Large intestine (tissue), 12 donors: ENCODE measurements at places on chromosomes 16 and 17. TPM values are rescaled to one million over a fixed set of nuclear protein-coding genes. Genes with fewer than 3 reads are reported as not detected.

- no peak for DNase-seq
Measured at GRCh38 chr16:4077174-4077649, 39.0 kb downstream of the ADCY9 start.

- DNase-seq, result no peak
Measured at GRCh38 chr16:27550582-27550920, 607 bp downstream of the KATNIP start.

DNA sequence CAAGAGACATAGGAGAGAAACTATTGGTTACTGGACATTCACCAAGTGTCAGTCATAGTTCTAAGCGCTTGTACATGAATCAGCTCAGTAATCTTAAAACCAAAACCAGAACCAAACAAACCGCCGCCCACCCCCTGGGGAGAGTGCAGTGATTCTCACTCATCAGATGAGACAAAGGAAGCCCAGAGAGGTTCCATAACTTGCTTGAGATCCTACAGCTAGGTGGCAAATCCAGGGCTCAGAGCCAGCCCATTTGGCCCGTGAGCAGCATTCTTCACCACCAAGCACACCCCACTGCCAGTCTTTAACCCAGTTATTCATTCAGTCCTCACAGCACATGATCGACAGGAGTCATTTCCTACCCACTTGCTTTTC is 37.2 kb upstream of the RGS9 start:
- no peak for DNase-seq

GRCh38 chr17:76887802-76888201 is 19.6 kb downstream of the MGAT5B start:
- DNase-seq, result no peak

DNA sequence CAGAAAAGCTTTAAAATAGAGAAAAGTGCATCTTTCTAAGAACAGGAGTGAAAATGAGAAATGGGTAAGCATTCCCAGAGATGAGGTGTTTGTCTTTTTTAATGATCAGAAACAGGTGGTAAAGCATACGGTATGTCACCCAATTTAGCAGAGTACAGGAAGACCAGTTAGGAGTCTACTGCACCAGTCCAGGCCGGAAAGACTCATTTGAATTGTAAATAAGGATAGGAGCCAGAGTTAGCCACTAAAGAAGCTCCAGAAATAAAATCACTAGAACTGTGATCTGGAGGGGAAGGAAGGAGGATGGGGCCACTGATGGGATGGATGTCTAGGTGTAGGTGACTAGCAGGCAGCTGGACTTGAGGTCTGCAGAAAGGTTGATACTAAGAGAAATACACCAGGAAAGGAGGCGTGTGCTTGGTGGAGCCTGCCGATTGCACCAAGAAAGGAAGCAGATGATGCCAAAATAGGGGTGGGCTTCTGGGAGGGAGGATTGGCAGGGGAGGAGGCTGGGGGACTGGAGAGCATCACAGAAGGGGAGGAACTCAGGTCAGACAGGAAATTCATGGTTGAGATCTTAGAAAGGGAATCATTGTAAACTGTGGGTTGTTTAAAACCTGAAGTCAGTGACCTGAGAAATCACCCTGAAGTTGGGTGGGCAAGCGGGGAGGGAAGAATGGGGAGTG is 8.1 kb upstream of the NAT9 start:
- no peak for DNase-seq

DNA sequence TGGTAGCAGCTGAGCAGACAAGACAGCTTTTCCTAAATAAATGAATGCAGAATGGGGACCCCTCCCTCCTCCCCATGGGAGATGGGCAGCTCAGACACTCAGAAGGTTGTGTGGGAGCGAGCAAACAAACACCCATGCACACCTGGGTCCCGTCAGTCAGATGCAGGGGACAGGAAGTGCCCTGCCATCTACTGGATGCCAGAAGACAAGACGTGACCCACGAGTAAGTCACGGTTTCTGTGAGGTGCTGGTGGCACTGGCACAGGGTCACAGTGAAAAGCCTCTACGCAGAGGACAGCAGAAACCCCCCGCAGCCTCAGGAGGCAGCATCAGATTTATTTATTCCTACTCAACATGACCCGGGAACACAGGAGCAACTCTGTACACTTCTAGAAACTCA is 8.4 kb downstream of the HBQ1 start:
- DNase-seq, result no peak

GRCh38 chr16:4525069-4525468 is 13.5 kb downstream of the CDIP1 start:
- DNase-seq, result no peak

GRCh38 chr16:397736-398332 is 835 bp downstream of the NME4 start:
- DNase-seq, result no peak

DNA sequence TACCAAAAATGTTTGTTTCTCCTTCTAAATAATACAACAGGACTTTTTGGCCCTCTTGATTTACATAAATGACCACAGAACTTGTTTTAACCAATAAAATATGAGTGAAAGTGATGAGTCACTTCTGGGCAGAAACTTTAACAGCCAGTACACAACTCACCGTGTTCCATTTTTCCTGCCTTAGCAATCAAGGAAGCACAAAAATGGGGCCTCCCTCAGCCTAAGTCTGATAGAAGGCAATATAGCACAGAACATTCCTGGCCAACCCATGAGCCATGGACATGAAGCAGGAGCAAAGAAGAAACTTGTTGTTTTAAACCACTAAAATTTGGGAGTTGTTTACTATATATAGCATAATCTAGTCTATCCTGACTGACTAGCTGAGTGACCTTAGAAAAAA is 61.1 kb upstream of the MTMR4 start:
- no peak for DNase-seq

DNA sequence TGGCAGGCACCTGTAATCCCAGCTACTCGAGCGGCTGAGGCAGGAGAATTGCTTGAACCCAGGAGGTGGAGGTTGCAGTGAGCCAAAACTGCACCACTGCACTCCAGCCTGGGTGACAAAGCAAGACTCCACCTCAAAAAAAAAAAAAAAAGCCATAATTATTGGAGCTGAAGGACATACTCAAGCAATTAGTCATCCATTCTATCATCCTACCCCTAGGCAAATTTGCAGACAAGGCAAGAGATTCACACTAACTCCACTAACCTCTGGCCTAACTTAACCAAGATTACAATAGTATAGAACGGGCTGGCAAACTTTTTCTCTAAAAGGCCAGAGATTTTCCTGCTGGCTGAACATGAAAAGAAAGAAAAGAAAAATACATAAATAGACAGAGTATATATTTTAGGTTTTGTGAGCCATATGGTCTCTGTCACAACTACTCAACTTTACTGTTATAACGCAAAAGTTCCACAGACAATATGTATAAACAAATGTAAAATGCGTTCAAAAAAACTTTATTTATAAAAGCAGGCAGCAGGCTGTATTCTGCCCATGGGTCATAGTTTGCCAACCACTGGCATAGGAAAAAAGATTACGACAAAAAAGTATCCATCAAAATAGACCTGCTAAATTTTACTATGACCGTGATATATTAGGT is 29.7 kb downstream of the BRIP1 start:
- DNase-seq, result no peak

DNA sequence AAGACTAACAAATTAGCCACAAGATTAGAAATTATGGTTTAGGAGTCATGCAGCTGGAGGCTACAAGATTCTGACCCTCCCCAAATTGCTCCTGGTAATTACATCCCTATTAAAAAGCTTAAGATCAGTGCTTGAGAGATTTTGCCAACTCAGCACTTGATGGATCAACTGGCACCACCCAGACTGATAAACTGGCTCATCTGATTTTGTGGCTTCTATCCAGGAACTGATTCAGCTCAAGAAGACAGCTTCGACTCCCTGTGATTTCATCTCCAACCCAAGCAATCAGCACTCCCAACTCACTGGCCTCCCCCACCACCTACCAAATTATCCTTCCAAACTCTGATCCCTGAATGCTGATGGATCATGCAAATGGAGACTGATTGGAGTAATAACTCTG is 94.8 kb downstream of the TNFRSF13B start:
- DNase-seq, result no peak

DNA sequence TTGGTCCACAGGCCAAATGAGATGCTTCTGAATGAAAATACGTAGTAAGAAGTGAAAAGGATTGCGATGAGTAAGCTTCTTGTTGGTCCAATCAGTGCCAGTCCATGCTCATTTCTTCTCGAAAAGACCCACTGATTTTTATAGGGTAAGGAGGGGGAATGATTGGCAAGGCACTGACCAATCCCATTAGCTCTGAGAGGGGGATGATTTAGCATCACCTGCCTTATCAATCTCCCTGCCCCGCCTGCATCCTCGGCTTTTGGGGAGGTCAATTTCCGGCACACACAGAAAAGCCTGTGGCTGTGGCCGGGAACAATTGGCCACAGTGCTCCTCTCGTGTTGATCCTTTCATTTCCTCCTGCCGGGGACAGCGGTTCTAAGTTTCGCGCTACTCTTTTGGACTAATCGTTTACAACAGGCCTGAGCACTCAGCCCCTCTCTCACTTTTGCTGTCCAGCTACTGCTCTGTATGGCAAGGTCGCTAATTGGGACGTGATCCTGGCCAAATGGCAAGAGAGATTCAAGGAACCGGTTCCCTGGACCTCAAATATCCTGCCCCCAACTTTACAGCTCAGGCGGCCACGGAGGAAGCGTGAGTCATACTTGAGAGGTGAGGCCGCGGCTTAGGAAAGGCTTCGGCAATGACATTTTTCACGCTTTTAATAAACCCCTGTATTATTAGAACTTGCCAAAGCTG is 43.1 kb downstream of the TBX4 start:
- DNase-seq, result peak; percentile 38

- DNase-seq, result peak; percentile 62
Measured at GRCh38 chr17:78378225-78379130, at the start of gene PGS1. Gene PGS1 (plus strand): TSS chr17:78378649. CDS start chr17:78378666, 17 bp downstream.

DNA sequence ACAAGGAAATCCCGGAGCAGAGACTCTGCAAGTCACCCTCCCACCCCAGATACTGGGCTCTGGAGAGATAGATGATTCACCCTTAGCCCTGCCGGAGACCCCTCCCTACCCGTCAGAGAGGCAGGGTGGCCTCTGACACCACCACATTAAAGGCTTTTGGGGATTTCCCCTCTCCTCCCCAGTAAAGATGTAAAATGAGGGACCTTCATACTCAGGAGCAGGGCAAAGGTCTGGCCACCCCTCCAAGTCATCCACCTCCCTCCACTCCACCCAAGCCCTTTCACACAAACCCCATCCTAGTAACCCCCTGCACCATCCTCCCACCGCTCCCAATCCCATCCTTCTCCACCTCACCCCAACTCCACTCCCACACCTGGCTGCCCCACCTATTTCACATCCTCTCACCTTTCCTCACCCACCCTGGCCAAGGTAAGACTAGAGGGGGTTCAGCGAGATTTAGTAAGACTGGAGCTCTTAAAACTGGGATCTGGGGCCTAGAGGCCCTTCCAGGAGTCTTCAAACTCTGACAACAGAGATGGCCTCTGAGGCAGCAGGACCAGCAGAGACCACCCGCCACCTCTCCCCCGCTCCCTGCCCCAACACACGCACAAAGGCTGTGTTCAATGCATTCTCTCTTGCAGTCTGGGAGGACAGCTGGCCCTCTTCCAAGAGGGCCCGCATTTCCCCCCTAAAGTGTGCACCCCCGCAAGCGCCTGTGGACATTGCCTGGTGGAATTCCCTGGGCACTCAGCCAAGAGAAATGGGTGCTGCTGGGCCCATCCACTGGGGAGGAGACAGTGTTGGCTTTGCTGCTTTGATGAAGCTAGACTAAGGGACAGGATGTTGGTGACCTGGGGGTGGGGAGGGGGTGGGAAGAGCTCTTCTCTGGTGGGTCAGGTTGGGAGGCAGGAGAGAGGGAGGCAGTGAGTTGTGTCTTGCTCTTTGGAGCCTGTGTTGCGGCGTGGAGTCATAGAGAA is 1.1 kb downstream of the ABAT start:
- peak; percentile 43 for DNase-seq

GRCh38 chr16:88014252-88014781 is 63.1 kb downstream of the BANP start:
- DNase-seq, result no peak

DNA sequence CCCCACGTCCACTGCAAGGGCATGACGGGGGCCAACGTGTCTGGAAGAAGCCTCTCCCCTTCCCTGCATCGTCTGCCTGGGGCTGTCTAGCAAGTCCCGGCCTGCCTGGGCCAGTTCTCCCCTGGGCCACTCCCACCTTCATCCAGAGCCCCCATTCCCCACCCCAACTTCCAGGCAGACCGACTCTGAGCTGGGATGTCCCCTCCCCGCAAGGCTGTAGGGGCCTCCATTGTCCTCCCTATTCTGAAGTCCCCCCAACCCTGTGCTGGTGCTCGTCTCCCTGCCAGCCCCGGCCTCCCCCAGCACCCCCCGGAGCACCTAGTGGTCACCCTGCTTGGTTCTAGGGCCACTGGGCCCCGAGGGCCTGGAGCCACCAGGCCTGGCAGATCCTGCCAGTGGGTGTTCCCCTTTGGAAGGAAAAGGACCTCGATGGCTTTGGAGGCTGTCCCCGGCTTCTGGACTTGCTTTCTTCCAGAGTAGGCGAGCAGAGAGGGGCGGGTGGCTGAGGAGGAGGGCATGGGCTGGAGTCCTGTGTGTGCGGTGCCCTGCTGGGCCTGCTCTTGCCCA is 4.8 kb downstream of the GLIS2 start:
- no peak for DNase-seq

Gene TMEM94
- 56.7 TPM for polyA plus RNA-seq

Gene HOXB4
- polyA plus RNA-seq, result 5.9 TPM

Gene YBX2
- polyA plus RNA-seq, result 2.8 TPM

Gene MT1A
- 0.31 TPM for polyA plus RNA-seq

Gene IGSF6
- 7.4 TPM for polyA plus RNA-seq

Gene CES3
- 16.0 TPM for polyA plus RNA-seq

Gene PPP1R1B
- polyA plus RNA-seq, result 20.4 TPM

Gene RDM1
- polyA plus RNA-seq, result 5.6 TPM

Gene ASPHD1
- polyA plus RNA-seq, result 15.0 TPM
